ENCODE measurements at places on chromosomes 7 and 10.

DNA sequence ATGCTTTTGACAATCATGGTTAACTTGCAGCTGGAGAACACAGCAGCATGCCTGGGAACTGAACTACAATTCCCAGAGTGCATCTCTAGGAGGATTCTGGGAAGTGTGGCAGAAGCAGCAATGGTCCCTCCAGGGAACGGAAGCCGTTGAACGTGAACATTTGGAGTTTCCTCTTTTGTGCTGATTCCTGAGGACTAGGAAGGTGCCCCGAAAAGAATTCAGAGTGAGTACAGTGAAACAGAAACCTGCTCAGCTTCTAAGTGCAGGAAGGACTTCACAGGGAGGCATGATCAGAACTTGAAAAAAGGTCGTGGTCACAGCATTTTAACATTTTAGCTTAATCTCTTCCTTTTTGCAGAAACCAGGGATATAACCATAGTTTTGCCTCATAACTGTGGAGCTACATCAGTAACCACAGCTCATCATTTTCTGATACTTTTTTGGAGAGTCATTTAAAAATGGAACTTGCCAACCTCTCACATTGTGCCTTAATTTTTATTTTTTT, at the start of gene NUDT13:
Gene NUDT13 (plus strand): TSS at position 111 of the 505 bp plus-strand sequence. CDS start 3,911 bp downstream, outside the sequence.
- peak; percentile 37 for DNase-seq

GRCh38 chr7:138299066-138299465, 161.0 kb upstream of the TRIM24 start:
- DNase-seq, result no peak

DNA sequence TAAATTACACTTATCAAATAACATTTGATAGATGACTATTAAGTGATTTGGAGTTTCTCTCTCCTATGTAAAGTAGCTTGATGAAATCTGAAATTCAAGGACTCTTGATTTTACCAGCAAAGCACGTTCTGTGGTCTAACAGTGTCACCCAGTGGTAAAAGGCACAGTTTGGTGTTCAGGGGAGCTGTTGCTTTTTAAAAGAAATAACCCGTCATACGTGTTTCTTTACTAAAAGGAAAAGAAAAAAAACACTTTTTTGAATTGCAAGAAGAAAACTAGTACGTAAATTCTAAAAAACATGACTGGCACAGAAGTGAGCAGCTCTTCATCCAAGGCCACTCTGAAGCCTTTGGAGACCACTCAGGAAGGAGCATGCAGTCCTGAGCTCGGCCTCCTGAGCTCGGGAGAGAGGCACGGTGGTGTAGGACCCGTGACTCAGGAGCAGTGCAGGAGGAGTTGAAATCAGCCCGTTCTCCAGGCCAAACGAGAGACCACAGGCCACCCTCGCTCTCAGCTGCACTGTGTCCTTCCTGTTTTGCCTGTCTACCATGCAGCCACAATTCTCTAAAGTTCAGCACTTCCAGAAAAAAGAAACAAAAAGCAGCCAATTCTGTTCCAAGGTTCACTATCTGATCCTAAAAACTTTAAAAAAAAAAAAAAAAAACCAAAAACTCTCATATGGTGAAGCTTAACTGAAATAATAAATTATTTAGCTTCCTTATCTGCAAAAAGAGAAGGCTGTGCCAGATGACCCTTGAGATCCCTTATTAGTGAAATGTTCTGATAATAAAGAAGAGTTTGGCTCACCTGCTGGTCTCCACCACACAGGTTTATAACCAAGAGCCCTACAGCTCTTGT, 212.6 kb upstream of the FRMD4A start:
- no peak for DNase-seq

GRCh38 chr10:84547616-84548015, 219.2 kb downstream of the CCSER2 start:
- no peak for DNase-seq

DNA sequence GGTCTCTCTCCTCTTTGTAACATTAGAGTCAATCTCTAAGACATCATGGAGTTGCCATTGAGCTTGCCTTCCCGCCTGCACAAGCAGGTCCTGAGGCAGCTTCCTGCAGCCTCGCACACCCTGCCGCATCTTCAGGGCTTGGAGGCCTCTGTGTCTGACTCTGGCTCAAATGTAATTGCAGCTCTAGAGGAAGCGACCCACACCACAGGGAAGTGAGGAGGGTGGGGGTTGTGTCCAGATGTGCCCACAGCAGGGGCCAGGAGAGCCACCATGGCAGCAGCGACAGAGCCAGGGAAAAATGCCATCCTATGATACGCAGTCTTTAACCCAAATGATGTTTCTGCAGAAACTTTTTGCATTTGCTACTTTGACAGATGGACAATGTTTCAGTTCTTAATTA, 216.0 kb upstream of the ZNF32 start:
- DNase-seq, result no peak

DNA sequence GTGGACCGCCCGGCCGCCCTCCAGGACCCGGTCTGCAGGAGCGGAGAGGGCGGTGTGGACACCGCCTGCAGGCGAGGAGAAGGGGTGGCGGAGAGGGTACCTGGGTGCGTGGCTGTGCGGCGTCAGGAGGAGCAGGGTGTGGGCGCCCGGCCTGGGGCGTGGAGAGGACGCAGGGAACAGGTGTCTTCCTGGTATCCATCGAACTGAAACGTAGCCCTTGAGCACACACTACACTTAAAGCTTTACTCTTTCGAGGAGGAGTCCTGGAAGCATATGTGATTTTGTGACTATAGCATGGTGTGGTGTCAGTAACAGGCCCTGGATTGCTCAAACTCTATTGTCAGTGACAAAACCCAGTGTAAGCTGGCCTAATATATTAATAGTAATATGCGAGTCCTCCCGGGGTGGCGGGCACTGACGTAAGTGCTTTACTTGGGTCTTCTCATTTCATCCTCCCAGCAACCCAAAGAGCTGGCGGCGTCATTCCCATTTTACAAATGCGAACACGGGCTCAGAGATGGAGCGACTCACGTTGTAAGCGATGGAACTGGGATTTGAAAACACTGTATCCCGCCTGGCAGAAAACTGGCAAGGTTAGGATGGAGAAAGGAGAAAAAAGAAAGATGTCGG, 508 bp upstream of the TECPR1 start:
- DNase-seq, result no peak

DNA sequence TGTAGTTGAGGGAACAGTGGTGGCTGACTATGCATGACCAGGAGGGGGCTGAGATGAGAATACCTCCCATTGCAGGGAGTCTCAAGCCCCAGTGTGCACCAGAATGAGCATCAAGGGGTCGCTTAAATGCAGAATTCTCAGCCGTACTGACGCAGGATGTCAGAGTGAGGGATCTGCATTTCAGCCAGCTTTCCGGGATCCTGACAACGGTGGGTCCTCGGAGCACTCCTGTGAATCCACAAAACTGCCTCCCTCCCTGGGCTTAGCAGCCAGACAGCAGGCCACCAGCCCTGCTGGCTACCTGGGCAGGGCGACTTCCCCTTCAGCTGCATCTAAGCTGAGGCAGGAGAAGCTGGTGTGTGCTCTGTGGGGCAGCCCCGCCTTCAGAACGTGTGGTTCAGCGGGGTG, 21.8 kb upstream of the LOXL4 start:
- DNase-seq, result no peak

- DNase-seq, result no peak
Observed at GRCh38 chr7:44764665-44765578, 16.3 kb downstream of the ZMIZ2 start.

DNA sequence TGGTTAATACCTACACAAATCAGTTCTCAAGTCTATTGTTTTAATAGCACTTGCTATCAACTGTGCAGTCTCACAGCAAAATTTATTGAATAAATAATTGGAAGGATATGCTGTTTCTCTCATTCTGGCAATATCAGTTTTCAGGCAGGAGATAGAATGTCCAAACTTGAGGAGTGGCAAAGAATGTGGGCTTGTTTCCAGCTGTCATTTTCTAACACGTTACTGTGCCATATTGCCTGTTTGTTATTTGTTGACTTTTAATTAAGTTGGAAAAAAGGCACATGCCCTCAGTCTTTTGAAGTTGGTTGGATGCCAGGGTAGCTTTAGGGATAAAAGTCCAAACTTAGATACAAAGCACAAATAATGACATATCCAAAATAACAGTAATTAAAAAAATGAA, 52.2 kb downstream of the MAGI2 start:
- DNase-seq, result no peak
